ENCODE measurements at places on chromosomes 4 and X.
A peak's percentile ranks its signal among the peaks of the same experiment; 100 is the strongest.

GRCh38 chrX:47217121-47217851, 1.2 kb upstream of the CDK16 start:
- peak overlapping the region; percentile 95 for H3K4me3 ChIP-seq
- H3K4me1 ChIP-seq = peaks cover 26% of the 10 kb centered on the region
- H3K36me3 ChIP-seq = peaks cover 44% of the 10 kb centered on the region
- peak; percentile 7 for DNase-seq

DNA sequence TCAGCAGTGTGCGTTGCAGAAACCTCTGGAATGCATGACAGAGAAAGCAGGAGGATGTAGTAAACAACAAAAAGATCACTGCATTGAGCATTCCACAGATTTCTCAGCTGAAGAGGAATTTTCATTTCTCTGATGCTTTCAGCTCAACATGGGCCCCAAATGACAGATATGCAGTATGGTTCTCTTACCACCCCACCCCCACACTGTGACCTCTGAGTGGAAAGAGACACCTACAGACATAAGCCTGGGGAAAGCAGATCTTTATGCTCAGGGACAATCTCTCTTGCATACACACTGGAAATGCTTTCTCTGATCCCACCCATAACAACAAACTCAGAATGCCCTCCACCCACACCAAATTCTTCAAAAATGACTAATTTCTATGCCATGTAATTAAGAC, 983.7 kb upstream of the LCORL start:
- no peak overlapping the region for H3K4me3 ChIP-seq
- H3K4me1 ChIP-seq = no peaks in the 10 kb centered on the region

DNA sequence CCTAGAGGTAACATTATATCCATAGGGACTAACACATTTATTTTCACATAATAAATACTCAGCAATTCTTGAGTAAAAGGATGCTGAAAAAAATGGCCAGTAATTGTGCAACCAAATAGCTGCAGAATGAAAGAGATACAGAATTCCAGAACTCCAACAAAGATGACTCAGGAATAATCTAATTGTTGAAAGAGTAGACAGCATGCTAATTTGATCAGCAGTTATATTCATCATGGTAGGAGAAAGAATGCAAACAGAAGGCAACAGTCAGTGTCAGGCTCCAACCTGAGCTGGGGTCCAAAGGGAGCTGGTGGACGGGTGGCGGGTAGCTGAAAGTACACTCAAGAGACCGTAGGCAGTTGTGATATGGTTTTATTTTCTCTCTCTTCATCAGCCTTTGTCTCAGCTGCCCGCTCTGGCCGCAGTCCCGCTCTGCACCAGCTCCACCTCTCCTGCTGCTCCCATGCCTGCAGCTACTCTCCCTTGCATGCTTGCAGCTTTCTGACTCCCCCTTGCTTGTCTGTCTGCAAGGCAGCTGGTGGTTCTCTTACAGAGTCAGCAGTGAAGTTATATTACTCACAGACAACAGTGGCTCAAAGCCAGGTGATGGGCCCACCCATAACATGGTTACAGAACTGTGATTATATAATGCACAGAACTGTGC, 1150.1 kb downstream of the STIM2 start:
- H3K27ac ChIP-seq = no peak overlapping the region
- DNase-seq = no peak
- no peak overlapping the region for H3K4me3 ChIP-seq
- H3K36me3 ChIP-seq = no peaks in the 10 kb centered on the region
- H3K4me1 ChIP-seq = no peaks in the 10 kb centered on the region

DNA sequence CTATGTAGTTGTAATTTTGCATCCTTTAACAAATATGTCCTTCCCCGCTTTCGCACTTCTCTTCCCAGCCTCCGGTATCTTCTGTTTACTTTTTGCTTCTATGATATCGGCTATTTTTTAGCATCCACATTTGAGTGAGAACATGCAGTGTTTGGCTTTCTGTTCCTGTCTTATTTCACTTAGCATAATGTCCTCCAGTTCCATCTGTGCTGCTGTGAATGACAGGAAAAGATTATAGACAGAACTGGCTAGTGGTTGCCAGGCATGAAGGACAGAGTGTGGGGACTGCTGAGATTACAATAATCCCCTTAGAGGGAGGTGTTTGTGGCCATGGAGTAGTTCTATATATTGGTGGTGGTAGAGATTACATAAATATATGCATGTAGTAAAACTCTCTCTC, 588.6 kb downstream of the NLGN4X start:
- no peaks in the 10 kb centered on the region for H3K4me1 ChIP-seq
- no peak for DNase-seq
- no peaks in the 10 kb centered on the region for H3K27me3 ChIP-seq
- H3K27ac ChIP-seq = no peak overlapping the region

- no peak for DNase-seq
- peaks cover 6% of the 10 kb centered on the region for H3K4me1 ChIP-seq
- no peak overlapping the region for H3K4me3 ChIP-seq
- no peak overlapping the region for H3K27ac ChIP-seq
Observed at GRCh38 chr4:147910315-147910714, 178.4 kb downstream of the ARHGAP10 start.

GRCh38 chr4:86926435-86927086, 8.2 kb upstream of the AFF1 start:
- DNase-seq = no peak
- peaks cover 13% of the 10 kb centered on the region for H3K4me1 ChIP-seq
- H3K4me3 ChIP-seq = no peak overlapping the region
- H3K36me3 ChIP-seq = peaks cover 2% of the 10 kb centered on the region
- no peaks in the 10 kb centered on the region for H3K27me3 ChIP-seq

DNA sequence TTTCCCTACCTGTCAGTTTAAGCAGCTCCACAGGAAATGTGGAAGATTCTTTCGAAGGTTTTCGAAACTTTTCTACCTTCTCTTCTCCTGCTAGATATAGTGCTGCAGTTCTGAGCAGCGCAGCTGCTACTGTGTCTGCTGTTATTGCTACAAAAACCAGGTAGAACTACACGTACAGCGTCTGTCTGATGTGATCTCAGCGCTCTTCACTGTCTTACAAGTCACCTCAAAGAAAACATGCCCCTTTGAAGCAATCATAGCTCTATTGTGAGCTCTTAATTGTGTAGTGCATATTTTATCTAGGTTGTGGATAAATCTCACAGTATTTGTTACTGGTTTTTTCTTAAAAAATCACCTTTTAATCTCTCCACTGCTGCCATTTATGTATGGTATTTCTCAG, 147.6 kb upstream of the BMPR1B start:
- no peak for DNase-seq
- H3K27me3 ChIP-seq = no peaks in the 10 kb centered on the region
- H3K4me3 ChIP-seq = peak overlapping the region; percentile 51
- no peaks in the 10 kb centered on the region for H3K36me3 ChIP-seq

DNA sequence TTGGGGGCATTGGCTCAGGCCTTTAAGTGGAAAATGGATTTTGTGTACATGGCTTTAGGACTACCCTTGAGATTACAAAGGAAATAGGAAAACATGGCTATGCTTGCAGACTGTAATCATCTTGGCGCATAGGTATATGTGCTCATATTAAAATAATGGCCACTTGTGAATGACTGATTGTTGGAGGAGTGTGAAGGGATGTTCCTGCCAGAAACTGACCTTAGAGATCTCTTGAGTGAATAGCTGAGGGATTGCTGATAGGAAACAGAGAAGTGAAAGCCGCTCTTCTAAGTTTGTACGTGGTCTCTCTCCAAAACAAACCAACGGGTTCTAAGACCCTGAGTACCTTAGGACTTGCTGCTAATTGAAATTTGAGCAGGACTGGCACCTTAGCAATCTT, 186.0 kb downstream of the MGST2 start:
- H3K36me3 ChIP-seq = no peaks in the 10 kb centered on the region
- H3K27ac ChIP-seq = no peak overlapping the region
- DNase-seq = no peak
- peaks cover 63% of the 10 kb centered on the region for H3K27me3 ChIP-seq
- H3K4me3 ChIP-seq = no peak overlapping the region

DNA sequence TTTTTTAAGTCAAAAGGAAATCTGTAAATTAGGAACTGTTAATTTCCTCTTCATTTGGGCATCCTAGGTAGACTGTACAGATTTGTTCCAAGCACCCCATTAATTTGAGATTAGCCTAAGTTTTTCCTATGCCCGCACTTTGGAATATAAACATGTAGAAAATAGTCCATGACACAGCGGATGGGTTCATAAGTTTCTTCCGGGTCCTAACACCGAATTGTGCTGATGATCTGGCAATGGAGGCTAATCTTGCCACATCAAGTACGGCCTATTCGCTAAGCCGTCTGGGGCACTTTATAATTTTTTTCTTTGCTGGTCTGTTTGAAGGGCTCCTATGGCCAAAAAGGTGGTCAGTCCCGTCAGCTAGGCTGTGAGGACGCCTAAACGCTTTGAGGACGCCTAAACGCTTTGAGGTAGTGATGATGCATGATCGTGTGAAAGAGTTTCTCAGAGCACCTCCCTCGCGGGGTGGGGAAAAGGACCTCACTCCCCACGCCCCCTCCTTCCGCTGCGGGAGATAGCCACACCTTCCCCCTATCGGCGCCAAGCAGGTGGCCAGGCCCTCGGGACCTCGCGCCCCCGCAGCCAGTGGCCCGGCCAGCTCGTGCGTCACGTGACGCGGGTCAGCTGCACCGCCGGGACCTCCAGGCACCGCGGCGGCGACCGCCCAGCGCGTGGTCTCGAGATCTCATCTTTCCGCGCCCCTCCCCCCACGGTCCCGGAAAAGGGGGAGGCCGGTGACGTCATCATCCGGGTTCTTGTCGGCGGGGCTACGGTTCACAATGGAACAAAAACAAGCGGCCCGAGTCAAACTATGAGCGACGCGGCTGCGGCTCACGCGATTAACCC, 977 bp upstream of the USP9X start:
- DNase-seq = peak; percentile 89
- H3K27me3 ChIP-seq = no peaks in the 10 kb centered on the region
- H3K27ac ChIP-seq = peak overlapping the region; percentile 99
- H3K4me3 ChIP-seq = peak overlapping the region; percentile 95

DNA sequence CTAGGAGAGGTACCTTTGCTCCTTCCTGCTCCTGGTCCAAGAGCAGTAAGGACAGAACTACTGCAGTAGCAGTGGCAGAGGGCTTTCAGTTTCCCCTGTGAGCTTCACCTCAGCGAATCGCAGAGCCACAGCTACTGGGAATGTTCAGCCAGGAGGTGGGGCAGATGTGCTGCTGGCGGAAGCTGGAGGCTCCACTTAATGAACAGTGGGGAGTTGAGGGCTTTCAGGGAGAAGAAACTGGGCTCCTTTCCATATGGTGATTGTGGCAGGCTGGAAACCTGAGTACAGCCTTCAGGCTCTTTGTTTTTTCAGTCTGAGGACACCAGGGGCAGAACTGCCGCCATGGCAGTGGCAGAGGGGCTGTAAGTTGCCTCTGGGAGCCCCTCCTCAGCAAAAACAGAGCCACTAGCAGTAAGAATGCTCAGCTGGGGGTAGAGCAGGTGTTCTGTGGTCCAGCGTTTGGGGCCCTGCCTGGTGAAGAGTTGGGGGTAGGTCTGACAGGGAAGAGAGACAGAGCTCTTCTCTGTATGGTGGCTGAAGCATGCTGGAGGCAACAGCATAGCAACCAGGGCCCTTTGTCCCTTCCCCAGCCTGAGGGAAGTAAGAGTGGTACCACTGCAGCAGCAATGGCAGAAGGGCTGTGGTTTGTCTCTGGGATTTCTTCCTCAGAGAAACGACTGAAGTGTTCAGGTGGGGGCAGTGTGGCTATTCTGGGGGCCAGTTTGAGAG, 106.0 kb upstream of the GRXCR1 start:
- H3K27me3 ChIP-seq = no peaks in the 10 kb centered on the region
- no peak overlapping the region for H3K4me3 ChIP-seq
- no peaks in the 10 kb centered on the region for H3K36me3 ChIP-seq
- H3K27ac ChIP-seq = no peak overlapping the region

- peaks cover 58% of the 10 kb centered on the region for H3K4me1 ChIP-seq
- H3K36me3 ChIP-seq = peaks cover 8% of the 10 kb centered on the region
- H3K27ac ChIP-seq = no peak overlapping the region
Observed at GRCh38 chr4:121185960-121186359, 21.8 kb upstream of the TNIP3 start.

DNA sequence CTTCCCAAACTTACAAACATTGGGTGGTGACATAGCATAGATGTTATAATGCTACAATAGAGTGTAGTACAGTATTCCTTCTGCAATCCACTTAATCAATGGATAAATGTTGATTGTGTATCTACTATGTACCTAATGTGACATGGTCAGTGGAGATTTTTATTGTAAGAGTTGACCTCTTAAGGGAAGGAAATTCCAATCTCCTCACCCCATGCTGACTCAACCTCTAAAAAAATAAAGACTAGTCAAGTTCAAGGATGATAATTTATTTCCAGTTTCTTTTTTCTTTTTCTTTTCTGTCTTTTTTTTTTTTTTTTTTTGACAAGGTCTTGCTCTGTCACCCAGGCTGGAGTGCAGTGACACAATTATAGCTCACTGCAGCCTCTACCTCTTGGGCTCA, 206.5 kb upstream of the STS start:
- H3K27me3 ChIP-seq = no peaks in the 10 kb centered on the region
- no peak overlapping the region for H3K27ac ChIP-seq
- no peak for DNase-seq
- H3K4me3 ChIP-seq = no peak overlapping the region
- no peaks in the 10 kb centered on the region for H3K4me1 ChIP-seq
- H3K36me3 ChIP-seq = no peaks in the 10 kb centered on the region

DNA sequence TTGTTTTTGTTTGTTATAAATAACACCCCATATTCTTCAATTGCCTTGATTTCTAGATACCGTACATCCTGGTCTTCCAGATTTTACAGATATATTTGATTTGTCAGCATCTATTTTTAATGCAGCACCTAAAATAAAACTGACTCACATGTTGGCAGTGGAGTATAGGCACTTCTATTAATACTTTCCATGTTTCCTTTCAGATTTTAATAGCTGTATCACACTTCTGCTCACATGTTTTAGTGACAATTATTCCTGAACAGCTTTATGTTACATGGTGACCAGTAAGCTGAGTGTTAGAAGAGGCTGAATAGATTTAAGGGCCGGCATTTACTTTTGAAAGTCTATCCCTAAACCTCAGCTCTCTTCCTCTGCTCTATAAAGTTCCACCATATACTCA, 46.1 kb downstream of the C4orf46 start:
- H3K36me3 ChIP-seq = no peaks in the 10 kb centered on the region
- no peak overlapping the region for H3K4me3 ChIP-seq
- peaks cover 7% of the 10 kb centered on the region for H3K27me3 ChIP-seq
- no peaks in the 10 kb centered on the region for H3K4me1 ChIP-seq
- H3K27ac ChIP-seq = no peak overlapping the region
- DNase-seq = no peak

DNA sequence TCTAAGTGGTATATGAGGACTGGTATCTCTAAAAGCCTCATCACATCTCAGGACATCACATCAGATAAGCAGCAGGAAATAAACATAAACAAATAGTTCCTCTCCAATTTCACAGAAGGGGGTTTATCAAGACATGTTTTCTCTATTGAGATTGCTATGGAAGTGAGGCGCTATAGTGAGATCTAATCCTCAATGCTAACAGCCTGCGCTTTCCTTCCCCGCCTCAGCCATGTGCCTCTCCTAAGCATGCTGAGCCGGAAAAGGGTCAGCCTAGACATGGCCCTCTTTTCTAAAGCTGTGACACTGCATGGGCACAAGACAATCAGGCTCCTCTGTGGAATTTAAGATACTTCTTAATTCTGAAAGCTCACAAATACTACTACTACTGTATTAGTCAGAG, 286.1 kb downstream of the INPP4B start:
- peaks cover 58% of the 10 kb centered on the region for H3K4me1 ChIP-seq
- no peak for DNase-seq
- no peaks in the 10 kb centered on the region for H3K36me3 ChIP-seq
- H3K27ac ChIP-seq = peak overlapping the region; percentile 4
- H3K27me3 ChIP-seq = no peaks in the 10 kb centered on the region

All from T-helper 2 cell treated with Interferon-gamma antibody and Interleukin-4, amounts not matched to agents 5 μg/mL and 100 μg/mL, for 36 hours (primary cell).